Gastrocnemius medialis (tissue), 4 donors: ENCODE measurements at places on chromosomes 12 and 14.

- DNase-seq, result no peak
These were observed 16.4 kb upstream of the ANKRD9 start for GRCh38 chr14:102525929-102526497.

GRCh38 chr12:24721191-24721590 lies 227.7 kb downstream of the BCAT1 start:
- no peak for DNase-seq

DNA sequence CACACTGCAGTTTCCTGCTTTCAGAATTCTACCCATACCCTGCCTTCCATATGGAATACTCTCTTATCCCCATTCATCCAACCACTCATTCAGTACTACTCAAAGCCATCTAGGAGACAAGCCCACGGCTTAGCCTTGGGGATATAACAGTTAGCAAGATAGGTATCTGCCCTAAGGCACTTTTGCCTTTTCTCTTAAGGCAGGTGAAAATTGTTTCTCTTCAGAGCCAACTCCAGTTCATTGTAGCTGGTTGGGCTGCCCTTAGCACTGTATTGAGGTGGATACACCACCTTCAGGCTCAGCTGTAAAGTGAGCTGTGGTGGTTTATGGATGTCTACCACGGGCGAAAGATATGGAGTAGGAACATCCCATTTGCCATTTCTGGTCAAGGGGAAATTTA lies 729.7 kb upstream of the TBX3 start:
- no peak for DNase-seq

DNA sequence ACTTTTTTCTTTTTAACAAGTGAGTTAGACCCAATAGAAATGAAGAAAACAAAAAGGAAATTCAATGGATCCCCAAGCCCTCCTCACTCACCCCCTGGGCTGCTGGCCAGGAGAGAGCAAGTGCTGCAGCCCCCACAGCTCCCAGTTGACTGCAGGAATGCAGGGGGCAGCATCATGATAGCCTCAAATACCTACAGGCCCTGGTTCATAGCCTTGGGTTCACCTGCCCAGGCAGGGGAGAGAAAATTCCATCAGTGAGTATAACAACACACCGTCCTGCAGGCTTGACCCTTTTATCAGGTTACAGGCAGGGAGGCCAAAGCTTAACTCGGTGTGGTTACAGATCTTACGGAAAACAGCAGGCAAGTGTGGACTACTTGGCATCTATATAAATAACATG lies 76.3 kb downstream of the PHLDA1 start:
- no peak for DNase-seq

DNA sequence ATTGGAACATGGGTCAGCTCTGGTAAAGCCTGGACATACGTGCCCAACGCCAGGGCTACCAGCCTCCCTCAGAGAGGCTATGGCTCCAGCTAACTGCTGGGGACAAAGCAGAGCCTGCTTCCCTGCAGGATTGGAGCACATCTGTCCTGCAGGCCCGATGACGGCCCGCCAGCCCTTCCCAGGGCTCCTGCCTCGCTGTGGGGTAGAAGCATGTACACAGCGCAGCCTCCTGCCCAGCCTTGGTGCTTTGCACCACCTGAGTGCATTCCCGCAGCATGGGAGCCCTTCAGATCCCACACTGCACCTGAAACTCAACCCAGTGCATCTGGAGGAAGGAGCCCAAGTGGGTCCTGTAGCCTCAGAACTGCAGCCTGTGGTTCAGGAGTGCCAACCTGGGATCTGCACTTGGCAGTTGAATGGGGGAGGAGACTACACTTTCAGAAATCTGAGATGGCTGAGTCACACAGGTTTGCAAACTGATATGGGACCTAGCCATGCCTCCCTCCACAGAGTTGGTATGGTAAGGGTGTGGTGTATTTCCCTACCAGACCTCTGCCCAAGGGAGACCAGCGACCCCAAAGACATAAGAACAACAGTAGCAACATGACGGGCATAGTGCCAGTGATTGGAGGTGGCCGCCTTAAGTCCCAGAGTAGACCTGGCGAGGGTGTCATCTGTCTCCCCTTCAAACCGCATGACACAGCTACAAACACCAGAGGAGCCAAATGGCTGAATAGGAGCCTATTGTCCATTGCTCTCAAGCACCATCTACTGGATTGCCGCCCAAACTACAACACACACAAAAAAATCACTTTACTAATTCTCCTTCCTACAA lies 273.9 kb upstream of the MIS18BP1 start:
- DNase-seq, result peak; percentile 4

GRCh38 chr14:77306416-77306815 lies 14.3 kb downstream of the POMT2 start:
- no peak for DNase-seq

DNA sequence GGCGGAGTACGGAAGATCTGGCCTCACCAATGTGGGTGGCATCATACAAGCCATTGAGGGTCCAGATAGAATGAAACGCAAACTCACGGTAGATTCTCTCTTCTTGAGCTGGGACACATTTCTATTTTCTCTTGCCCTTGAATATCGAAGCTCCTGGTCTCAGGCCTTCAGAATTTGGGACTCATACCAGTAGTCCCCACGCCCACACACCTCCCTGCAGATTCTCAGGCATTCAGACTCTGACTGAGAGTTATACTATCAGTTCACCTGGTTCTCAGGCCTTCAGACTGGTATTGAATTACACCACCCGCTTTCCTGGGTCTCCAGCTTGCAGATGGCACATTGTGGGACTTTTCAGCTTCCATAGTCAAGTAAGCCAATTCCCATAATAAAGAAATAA lies 37.8 kb downstream of the EIF2S3B start:
- DNase-seq, result no peak

DNA sequence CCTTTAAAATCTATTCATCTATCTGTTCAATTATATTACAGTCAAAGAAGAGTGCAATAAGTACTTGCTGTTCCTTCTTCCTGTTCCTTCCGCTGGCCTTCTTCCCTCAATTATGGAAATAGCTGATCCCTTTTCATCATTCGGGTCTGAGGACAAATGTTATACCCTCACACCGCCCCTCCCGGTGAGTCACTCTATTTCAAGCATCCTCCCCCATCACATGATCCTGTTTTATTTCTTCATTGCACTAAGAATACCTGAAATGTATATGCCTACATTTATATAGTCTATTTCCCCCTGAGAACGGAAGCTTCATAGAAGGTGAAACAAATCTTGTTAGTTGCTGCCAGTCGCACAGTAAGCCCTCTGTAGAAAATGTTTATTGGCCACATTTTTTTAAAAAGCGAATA lies 2.5 kb downstream of the SLC38A1 start:
- peak; percentile 83 for DNase-seq

GRCh38 chr12:40996091-40996490 lies 192.0 kb upstream of the PDZRN4 start:
- DNase-seq, result no peak

- no peak for DNase-seq
These were observed 550.0 kb downstream of the SOX5 start for GRCh38 chr12:23399402-23399933.

DNA sequence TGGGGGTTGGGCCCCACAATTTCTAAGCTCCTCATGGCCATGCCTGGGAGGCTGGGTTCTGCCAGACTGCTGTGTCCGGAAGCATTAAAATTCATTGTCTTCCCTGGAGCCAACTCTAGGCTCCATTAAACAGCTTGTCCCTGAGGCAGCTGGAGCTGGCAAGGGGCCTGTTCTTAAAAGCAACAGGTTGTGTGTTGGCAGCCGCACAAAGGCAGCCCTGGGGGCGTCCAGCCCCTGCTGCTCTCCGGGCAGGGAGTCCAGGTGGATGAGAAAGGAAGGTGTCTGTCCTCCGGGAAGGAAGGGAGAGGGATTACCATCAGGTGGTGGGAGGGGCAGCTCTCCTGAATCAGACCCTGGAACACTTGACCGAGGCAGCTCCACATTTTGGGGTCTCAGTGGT lies 98.9 kb downstream of the CHST11 start:
- no peak for DNase-seq

DNA sequence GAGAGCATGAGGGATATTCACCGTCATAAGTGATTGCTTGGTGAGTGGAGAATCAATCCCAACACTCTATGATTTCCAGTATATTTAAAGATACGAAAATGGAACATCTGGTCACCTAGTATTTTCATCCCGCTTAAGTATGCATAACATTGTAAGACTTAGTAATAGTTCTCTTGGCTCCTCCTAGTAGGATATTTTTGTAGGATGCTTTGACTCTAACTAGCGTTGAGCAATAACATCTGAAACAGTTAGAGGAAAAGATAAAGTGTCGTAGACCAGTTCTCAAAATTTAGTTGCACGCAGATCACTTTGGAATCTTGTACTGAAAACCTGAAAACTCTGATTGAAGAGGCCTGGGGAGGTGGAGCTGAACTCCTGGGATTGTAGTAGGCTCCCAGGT lies 7.6 kb downstream of the SAMD4A start:
- no peak for DNase-seq

- no peak for DNase-seq
These were observed 3.1 kb upstream of the GPRC5D start for GRCh38 chr12:12954878-12955625.

DNA sequence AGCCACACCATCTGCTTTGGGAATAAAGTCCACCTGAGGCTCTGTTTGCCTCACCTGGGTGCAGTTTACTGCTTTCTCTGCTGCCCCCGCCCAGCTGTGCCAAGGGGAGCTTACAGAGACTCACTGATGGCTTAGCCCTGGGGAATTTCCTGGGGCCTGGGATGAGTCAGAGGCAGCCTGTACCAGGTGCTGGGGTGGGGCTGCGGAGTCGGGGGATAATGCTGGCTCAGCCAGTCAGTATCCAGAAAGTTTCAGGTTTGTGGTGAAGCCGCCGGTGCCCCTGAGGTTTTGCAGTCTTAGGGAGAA lies 22.3 kb downstream of the PLEKHG3 start:
- no peak for DNase-seq

DNA sequence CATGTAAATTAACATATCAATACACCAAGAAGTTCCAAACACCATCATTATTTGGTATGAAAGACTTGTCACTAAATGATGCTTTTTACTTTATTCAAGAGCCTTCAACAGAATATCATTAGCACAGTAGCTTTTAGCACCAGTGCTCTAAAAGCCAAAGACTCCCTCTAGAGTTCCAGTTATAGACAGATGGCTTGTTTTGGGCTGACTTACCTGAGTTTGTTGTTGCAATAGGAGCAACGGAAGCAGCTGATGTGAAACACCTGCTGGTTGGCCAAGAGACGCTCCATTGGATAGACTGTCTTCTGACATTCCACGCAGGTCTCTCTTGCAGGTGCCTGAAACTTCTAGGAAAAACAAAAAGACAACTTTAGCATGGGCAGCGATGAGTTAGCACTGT lies 14.5 kb upstream of the CERS5 start:
- DNase-seq, result no peak

DNA sequence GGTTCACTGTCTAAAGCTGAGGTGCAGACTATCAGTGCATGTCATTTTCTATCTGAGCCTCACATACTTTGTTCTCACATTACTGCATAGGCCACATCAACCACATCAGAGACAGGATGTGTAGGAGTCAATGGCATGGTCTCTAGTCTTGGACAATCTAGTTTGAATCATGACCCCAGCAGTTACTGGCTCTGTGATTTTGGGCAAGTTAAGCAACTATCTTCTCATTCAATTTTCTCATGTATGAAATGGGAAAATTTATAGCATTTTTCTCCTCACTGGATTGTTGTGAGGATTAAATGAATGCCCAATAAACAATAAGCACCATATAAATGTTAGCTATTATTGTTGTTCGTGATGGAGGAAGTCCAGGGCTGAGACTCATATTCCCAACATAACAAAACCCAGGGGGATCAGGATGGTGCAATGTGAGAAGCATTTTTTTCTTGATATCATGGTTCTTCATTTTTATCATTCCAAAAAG lies 432.6 kb downstream of the LRIG3 start:
- DNase-seq, result no peak

DNA sequence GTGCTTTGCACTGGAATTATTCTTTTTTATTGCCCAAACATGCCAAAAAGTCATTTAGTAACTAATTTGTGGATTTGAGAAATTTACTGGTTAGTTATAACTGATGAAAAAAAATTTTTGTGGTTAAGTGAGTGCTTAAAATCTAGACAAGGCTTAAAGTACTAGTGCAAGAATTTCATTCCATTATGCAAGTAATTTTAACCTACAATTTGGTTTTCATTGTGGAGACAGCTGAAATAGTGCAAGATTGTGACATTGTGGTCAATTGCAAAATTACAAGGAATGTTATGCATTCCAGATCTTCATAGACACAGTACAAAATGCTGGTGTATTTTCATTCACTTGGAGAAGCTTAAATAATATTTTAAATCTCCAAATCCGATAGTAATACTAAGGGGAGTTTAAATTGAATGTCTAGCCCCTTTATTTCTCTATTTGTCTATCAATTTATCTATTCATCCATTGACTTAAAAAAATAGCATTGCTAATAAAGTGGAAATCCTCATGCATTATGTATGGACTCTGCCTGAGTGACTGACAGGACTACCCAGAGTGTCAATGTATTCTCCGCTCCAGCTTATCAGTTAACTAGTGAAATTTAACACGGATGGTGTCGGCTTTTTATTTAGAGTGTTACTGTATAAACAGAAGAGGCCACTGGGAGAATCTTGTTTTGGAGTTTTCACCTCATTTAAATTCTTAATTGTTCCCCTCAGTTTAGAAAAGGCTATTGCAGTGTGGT lies 125.9 kb downstream of the ALX1 start:
- no peak for DNase-seq

- DNase-seq, result no peak
These were observed 218.5 kb downstream of the RPS29 start for GRCh38 chr14:49367696-49368095.

- DNase-seq, result peak; percentile 34
These were observed 178.6 kb downstream of the ADGRD1 start for GRCh38 chr12:131132118-131132892.

- no peak for DNase-seq
These were observed 37.8 kb downstream of the MYO1H start for GRCh38 chr12:109385339-109386058.

- DNase-seq, result peak; percentile 44
These were observed 198.7 kb upstream of the EEA1 start for GRCh38 chr12:93127582-93128331.

- no peak for DNase-seq
These were observed 174.0 kb upstream of the C14orf180 start for GRCh38 chr14:104405360-104406226.

DNA sequence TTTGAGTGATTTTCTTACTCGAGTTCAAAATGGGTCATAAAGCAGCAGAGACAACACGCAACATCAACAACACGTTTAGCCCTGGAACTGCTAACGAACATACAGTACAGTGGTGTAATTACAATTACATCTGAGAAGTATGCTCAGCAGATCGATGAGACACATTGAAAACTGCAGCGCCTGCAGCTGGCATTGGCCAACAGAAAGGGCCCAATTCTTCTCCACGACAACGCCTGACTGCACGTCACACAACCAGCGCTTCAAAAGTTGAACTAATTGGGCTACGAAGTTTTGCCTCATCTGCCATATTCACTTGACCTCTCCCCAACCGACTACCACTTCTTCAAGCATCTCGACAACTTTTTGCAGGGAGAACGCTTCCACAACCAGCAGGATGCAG lies 145.6 kb downstream of the SCARB1 start:
- DNase-seq, result no peak
